Stimulated activated CD4-positive, alpha-beta T cell treated with anti-CD3 and anti-CD28 coated beads, Interleukin-2, amount 100 ng/mL, for 4 hours (primary cell): ENCODE measurements at places on chromosomes 2 and 18.

- no peak for DNase-seq
Measured at GRCh38 chr2:175889701-175890302, 112.3 kb downstream of the LNPK start.

- peak; percentile 26 for DNase-seq
Measured at GRCh38 chr18:46481048-46481846, 175.8 kb downstream of the LOXHD1 start.

- DNase-seq = no peak
Measured at GRCh38 chr2:158131919-158132566, 30.4 kb downstream of the UPP2 start.

DNA sequence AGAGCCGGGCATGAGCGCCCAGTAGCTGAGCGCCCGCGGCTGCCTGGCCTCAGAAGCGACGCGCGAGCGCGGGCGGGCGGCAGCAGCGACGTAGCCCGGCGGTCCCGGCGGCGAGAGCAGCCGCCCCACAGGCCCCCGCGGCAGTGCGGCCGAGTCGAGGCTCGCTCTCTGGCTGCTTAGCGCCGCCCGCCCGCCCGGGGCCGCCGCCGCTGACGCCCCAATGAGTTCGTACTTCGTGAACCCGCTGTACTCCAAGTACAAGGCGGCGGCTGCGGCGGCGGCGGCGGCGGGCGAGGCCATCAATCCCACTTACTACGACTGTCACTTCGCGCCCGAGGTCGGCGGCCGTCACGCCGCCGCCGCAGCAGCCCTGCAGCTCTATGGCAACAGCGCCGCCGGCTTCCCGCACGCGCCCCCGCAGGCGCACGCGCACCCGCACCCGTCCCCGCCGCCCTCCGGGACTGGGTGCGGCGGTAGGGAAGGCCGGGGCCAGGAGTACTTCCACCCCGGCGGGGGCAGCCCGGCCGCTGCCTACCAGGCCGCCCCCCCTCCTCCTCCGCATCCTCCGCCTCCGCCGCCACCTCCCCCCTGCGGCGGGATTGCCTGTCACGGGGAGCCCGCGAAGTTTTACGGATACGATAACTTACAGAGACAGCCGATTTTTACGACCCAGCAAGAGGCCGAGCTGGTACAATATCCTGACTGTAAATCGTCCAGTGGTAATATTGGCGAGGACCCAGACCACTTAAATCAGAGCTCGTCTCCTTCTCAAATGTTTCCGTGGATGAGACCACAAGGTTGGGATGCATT lies 847 bp downstream of the HOXD8 start:
- DNase-seq = no peak

DNA sequence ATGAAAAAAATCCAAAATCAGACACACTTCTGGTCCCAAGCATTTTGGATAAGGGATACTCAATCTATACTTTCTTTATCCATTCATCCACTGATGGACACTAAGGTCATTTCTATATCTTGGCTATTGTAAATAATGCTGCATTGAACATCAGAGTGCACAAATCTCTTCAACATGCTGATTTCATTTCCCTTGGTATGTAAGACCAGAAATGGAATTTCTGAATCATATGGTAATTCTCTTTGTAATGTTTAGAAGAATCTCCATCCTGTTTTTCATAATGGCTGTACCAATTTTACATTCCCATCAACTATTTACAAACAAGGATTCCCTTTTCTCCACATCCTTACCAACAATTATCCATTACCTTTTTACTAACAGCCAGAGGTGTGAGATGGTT lies 33.7 kb upstream of the MCM6 start:
- no peak for DNase-seq

DNA sequence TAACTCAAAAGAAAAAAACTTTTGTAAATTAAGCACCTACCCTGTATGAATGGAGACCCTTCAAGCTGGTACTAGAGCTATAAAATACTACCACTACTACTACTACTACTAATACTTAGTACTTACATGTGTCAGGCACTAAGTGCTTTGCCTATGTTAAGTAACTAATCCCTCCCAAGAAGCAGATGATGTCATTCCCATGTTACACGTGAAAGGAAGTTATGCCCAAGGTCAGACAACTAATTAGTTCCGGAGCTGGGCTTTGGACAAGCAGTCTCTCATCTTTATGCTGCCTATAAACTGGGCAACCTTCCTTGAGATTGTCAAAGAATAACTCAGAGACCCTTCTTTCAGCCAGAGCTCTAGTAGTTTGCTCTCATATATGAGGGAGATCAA lies 13.9 kb upstream of the ATP6V1B1 start:
- no peak for DNase-seq

DNA sequence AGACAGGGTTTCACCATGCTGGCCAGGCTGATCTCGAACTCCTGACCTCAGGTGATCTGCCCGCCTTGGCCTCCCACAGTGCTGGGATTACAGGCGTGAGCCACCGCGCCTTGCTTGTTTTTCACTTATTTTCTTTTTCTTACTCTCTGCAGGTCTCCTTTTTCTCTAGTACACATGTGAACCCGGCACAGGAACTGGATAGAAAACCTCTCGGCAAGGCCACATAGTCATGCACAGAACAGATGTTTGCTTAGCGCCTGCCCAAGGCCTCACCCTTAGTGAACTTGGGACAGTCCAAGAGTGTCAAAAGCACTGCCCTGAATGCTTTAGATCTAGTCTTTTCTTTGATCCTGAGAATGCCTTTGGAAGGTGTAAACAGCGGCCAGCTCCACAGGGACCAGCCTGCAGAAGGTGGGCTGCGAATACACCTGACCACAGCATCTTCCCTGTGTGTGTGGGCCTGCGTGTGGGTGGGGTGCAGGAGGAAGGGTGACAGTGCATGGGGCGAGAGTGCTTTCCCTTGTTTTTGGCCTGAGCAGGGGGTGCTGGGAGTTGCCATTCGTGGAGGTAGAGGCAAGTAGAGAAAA lies 27.0 kb downstream of the IMPA2 start:
- no peak for DNase-seq

DNA sequence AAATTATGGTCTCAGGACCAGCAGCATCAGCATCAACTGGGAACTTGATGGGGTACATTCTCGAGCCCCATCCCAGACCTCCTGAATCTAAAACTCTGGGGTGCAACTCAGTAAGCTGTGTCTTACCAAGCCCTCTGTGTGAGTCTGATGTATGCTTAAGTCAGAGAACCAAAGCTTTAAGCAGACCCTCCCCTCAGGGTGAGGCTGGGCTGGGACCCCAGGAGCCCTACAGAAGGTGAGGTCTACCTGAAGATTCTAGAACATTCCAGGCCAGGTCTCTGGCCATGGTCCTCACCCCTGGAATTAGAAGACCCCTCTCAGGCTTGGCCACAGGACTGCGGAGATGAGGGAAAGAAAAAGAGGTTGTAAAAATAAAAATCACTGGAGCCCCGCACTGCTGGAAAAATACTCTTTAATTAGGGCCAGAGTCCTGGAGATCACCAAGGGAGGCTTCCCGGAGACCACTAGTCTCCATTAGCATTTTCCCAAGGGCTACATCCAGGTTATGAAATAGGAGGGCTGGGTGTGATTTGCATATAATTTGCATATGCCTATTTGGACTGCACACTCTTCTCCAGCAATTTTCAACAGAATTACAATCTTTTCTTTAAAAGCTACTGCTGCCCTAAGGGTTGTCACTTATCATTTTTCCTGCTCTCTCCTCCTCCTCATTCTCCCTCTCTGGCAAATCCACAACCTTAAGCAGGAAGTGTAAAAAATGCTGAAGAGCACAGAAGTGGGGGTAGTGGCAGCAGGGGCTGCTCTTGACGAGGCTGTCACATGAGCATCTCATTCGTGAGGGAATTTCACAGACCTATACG lies 100.2 kb downstream of the ZBTB7C start:
- no peak for DNase-seq

GRCh38 chr18:76212960-76213359 lies 282.1 kb downstream of the ZNF516 start:
- no peak for DNase-seq

DNA sequence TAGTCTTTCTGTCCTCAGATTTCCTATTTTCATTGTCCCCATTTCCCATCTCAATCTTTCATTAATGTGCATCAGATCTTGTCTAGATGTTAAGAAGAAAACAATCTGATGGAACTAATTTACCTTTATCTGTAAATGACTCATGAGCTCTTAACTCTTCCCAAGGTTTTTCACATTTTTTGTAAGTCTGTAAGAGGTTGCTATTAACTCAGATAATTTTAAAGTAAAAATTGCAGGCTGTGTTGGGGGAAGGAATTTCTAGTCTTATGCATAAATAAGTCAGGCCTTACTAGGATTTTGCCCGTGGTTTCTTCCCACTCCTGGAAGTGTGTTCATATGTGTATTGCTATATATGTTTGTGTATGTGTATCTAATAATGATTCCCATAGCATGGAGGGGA lies 4.3 kb downstream of the NAB1 start:
- no peak for DNase-seq

DNA sequence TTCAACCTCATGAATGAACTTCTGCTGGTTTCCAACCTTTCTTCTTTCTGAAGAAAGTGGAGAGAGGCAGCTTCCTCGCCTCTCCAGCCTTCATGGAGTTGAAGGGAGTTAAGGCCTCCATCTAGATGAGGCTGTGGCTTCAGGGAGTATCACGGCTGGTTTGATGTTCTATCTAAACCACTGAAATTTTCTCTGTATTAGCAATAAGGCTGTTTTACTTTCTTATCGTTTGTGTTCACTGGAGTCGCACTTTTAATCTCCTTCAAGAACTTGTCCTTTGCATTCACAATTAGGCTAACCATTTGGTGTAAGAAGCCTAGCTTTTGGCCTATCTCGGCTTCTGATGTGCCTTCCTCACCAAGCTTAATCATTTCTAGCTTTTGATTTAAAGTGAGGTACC lies 19.9 kb upstream of the CTDP1 start:
- DNase-seq = no peak
